ENCODE measurements at places on chromosomes 2 and 18.

DNA sequence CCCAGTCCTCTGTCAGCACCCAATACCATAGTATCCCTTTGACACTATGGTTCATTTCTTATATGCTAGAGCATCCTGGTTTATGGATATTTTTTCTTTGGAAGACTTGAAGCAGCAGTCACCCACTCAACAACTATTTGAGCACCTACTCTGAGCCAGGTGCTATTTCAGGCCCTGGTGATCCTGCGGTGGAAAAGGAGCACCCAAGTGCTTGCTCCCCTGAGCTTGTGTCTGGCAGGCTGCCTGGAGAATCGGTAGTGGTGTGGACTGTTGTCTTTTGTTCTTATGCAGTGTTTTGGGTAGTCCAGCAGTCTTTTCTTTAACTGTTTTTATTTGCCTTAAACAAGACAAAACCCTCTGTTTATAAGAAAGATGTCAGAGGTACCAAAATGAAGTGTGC is 28.9 kb downstream of the NCK2 start:
- peak; percentile 3 for DNase-seq

DNA sequence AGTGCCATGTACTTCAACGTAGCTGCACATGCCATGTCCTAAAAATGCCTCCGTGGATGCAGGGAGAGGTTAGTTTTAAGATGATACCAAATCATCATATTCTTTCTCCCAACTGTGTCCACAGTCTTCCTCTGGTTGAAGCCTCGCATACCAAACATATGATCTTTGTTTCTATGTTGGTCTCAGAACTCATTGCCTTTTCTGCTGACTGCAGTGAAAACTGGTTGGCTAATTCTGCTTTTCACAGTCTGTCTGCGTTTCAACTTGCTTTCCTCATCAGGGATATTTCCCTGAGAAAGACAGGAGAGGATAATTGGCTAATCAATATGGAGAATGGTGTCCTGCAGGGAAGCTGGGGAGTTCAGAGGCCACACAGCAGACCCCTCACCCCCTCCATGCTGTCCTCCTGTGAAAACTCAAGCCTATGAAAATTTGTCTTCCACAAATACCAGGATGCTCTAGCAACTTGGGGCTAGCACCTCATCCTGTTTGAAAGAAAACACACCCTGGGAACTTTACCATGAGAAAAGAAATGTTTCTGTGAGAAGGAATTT is 192.2 kb upstream of the PXDN start:
- no peak for DNase-seq

DNA sequence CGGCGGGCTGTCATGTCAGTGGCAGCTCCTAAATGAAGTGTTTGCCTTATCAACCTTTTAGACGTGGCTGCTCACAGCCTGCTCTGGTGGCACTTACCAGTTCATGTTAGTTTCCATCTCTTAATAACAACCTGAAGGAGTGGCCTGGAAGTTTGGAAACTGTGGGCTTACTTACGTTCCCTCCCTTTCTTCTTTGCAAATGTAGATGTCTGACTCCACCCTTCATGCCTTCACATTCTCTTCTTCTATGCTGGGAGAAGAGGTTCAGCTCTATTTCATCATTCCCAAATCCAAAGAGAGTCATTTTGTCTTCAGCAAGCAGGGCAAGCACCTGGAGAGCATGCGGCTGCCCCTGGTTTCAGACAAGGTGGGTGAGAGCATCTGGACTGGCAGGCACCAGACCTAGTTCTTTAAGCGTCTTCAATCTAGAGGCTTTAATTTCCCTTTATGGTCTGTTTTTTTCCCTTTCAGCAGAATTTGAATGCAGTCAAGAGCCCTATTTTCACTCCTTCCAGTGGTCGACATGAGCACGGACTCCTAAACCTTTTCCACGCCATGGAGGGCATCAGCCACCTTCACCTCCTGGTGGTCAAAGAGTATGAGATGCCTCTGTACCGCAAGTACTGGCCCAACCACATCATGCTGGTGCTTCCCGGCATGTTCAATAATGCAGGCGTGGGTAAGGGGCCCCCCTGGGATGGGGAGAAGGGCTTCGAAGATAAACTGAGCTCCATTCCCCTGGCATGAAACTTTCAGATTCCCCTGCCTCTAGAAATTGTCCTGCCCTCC is 92.4 kb downstream of the ESCO1 start:
- no peak for DNase-seq

DNA sequence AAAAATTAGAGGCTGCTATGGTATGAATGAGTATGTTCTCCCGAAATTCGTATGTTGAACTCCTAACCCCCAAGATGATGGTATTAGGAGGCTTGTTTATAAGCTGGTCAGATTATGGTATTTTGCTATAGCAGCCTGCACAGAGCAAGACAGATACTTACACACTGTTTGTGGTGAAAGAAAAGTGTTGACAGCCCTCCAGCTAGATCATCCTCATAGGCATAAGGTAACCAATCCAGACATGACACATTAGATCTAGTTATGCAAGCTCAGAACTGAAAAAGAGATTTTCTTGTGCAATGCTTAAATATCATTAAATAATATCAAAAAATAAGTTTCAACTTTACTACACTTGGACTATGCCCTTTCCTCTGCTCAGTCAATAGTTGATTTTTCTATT is 107.1 kb downstream of the ABCA12 start:
- DNase-seq, result no peak

- DNase-seq, result no peak
Measured at GRCh38 chr18:11320986-11321385, 171.6 kb upstream of the PIEZO2 start.

GRCh38 chr18:79381811-79382311 is 13.9 kb upstream of the NFATC1 start:
- DNase-seq, result no peak

DNA sequence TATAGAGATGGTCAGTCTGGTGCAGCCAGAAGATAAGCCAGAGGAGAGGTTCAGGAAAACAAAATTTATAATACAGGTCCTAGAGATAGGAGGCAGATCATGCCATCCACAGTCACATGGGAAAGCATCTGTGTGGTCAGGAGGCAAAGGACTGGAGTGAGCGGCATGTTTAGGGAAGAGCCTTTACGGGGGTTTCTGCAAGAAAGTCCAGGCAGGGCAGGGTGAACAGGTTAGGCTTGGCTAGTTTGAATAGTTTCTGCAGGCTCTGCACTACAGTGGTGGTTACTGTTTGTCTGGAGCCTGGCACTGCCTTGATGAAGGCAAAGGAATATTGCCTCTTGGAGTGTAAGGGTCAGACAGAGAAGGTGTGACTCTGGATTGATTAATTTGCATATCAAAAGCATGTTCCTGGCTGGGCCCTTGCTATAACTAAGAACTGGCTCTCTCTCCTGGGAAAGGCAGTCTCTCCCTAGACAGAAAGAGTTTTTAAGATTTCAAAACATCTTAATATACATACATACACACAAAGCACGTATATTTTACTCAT is 1034.7 kb upstream of the CHAC2 start:
- no peak for DNase-seq

DNA sequence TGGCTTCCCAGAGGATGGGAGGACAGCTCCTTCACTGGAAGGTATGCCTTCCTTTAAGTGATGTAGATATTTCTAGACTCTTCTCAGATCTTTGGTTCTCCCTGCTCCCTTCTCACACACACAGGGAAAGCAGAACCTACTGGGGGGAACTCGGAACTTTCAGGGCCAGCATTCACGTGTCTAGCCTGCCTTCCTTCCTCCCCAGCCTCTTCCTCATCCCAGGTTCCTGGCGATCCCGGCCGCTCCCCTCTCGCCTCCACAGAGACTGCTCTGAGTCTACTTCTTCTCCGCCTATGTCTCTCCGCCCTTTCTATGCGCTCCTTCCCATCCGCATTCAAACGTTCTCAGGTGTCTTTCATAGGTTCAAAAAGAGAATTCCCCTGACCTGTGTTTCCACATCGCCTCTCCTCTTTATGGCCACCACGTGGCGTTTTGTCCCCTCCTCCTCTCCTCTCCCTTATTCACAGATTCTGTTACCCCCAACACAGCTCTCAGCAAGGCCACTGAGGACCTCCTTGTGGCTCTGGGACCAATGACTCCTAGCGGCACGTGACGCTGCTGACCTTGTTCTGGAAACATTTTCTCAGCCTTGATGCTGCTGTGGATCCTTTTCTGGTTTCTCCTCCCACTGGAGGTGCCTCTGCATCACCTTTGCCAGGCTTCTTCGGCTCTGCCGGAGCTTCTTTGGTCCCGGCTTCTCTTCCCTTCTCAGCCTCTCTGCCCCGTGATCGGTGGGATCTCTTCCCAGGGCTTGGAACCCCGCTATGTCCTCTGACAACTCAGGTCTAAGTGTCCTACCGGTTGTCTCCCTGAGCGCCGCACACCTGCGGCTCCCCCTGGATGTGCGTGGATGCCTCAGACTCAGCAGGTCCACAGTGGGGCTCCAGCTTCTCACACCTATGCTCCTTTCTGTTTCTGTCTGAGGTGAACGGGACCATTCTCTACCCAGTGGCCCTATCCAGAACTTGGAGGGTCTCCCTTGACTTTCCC is 77.5 kb downstream of the VAPA start:
- DNase-seq, result no peak
